ENCODE measurements at places on chromosomes 1 and 21. TPM values are rescaled to one million over a fixed set of nuclear protein-coding genes. Genes with fewer than 3 reads are reported as not detected.
A peak's percentile ranks its signal among the peaks of the same experiment; 100 is the strongest.

DNA sequence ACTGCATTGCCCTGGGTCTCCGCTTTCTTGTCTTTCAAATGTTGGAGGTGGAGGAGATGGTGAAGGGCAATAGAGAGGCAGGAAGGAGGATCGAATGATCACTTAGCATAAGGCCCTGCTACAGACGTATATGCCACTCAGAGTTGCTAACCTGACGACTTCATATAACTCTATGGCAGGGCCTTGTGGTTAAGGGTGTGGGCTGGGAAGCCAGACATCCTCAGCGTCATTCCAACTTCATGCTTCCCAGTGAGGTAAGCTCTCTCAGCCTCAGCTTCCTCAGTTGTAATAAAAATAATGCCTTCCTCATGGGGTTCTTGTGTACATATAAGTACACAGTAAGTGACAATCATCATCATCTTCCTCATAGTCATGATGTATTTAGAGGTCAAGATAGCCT is 54.6 kb downstream of the CASQ2 start:
- DNase-seq, result peak; percentile 9

DNA sequence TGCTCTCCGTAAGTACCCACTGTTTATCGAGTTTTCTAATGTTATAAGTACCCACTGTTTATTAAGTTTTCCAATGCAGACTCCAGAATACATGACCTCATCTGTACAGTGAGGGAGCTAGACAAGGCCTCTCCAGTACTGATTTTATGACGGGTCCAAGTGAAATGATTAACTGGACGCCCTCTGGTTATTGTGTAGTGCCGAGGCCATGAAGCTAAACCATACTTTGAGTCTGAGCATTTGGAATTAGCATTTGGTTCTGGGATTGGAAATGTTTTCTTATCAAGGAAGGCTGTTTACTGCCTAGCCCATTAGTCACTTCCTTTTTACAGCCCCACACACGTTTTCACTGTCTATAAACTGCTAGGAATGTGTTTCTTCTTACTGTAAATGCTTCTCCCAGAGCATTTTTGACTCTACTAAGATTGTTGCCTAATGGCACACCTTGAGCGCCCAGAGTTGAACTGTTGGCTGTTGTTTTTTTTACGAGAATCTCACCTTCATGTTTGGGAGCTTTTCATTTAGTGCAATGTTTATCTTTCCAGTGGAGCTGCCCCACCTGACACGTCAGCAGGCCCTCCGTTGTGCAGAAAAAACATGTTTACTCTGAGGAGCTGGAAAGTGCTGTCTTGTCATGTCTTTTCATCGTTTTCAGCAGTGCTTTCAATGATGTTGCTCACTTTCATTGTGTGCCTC is 26.9 kb downstream of the SPATA46 start:
- peak; percentile 95 for DNase-seq

GRCh38 chr21:21301013-21301412 is 302.8 kb downstream of the NCAM2 start:
- no peak for DNase-seq

GRCh38 chr1:162695687-162696086 is 63.4 kb downstream of the DDR2 start:
- DNase-seq, result no peak

DNA sequence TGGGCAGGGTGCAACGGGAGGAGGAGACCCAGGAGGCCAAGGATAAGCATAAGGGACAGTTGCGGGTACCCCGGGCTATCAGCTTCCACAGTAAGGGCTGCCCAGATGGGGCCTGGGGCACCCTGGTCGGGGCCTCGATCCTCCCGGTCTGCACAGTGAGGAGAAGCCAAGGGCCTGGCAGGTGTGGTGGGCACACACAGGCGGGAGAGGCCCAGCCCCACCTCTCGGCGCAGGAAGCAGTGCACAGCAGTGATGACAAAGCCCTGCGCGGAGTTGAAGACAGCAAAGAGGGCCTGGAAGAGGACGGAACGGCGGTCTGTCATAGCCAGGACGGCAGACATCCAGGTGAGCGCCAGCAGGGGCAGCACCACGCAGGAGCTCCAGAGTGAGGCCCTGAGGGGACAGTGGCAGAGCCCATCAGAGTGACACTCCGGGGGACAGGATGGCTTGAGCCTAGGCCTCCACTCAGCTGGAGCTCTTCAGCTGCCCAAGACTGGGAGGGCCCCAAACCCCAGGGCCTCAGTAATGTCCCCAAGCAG is 29.0 kb upstream of the COL16A1 start:
- no peak for DNase-seq

GRCh38 chr1:225823811-225824261 is 13.9 kb downstream of the EPHX1 start:
- no peak for DNase-seq

DNA sequence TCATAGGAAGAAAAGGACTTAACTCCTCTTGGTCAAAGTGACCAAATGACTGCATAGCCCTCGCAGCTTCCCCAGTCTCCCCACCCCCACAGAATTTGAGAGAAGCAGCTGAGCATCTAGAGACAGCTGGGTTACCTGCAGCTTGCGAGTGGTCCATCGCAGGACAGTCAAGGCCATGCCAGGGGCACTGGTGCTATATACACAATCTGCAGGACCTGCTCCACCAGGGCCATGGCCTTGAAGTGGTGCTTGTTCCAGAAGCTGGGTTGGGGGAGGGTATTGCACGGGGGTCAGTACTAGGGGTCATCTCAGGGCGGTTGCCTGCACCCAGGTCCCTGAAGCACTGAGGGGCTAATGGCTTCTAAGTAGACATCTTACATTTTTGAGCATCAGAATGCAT is 10.4 kb downstream of the MRTO4 start:
- DNase-seq, result no peak

DNA sequence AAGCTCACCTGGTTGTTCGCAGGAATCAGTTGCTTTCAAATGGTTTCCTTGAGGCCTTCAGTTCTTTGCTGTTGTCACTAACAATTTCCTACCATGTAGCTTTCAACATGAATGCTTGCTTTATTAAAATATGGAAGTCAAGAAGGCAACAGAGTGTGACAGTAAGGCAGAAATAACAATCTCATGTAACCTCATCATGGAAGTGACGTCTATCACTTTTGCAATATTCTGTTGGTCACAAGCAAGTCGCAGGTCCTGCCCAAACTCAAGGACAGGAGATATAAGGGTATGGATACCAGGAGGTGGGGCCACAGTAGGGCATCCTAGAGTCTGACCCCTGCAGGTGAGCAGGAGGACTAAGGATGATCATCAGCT is 296.8 kb upstream of the ZP4 start:
- no peak for DNase-seq

- DNase-seq, result no peak
Observed at GRCh38 chr1:30940541-30940940, 32.0 kb upstream of the SDC3 start.

DNA sequence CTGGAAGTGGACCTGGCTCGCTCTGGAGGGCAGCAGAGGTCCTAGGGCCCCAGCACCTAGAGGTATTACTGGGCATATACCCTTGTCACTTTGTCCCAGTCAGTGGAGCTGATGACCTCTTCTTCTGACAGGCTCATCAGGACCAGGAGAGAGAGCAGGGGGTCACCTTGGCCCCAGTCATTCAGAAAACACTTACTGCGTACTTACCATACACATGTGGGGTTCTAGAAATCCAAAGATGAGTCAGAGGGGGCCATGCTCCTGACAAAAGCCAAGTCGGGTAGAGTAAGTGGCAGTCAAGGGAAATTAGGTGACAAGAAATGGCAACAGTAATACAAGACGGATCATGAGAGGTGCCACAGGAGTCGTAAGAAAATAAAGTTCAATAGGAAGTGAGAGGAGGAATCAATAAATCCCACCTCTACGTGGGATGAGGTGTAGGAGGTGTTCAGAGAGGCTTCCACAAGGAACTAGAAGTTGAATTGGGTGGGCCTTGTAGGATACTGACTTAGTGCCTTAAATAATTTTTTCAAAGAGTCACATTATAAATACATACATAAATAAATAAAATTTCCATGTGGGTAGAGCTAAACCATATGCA is 6.8 kb downstream of the KCNC4 start:
- no peak for DNase-seq

- no peak for DNase-seq
Observed at GRCh38 chr1:118494998-118495397, 310.0 kb upstream of the SPAG17 start.

GRCh38 chr1:19429611-19430010 is 55.7 kb downstream of the CAPZB start:
- no peak for DNase-seq

- no peak for DNase-seq
Observed at GRCh38 chr1:201175820-201176500, 14.7 kb upstream of the IGFN1 start.

- DNase-seq, result no peak
Observed at GRCh38 chr1:110123224-110123623, 11.0 kb downstream of the UBL4B start.

DNA sequence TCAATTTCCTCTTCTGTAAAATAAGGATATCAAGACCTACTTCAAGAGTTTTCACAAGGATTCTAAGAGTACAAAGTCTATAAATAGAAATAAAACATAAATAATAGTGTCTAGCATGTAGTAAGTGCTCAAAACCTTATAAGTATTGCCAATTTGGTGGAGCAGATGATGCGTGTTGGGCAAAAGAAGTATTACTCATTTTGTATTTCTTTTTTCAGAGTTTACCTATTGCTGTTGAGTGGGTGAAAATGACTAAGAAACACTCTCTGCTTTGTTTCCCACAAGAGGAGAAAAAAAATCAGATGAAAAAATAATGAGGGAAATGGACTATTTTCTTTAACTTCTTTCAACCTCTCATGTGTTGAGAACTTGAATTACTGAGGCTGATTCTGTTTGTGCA is 103.3 kb upstream of the KCNK2 start:
- no peak for DNase-seq

DNA sequence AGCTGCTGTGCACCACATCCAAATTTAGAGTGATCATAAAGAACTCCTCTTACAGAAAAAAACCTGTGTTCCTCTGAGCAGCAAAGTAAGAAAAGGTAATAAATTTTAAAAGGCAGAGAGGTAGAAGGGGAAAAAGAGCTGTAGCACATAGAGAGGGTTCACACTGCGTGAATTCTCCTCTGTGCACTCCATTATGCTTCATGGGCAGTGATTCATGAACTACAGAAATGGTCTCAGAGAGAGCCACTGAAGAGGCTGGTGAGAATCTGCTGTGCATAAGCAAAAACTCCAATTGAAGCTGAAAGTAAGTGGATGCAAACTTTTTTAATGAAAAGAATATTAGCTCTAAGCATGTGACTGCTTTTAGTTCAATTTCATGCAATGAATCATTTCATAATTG is 65.0 kb downstream of the CRB1 start:
- no peak for DNase-seq

GRCh38 chr1:183051546-183051945 is 28.3 kb downstream of the LAMC1 start:
- no peak for DNase-seq

DNA sequence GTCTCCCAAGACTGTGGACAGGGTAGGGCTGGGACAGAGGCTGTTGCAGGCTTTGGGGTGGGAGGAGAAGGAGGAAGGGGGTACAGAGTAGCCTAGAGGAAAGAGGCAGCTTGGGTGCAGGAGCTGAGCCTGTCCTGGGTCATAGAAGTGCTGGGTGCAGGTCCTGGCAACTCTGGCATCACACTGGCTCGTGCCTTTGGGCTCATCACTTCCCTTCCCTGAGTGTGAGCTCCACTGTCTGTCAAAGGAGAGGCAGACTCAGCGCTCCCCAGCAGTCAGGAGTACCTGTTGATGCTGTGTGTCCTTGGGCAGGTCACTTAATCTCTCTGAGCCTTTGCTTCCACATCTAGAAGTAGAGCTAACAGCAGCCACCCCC is 157.1 kb downstream of the PTPRU start:
- DNase-seq, result no peak

GRCh38 chr1:162328512-162328911 is 48.1 kb downstream of the SPATA46 start:
- DNase-seq, result no peak

DNA sequence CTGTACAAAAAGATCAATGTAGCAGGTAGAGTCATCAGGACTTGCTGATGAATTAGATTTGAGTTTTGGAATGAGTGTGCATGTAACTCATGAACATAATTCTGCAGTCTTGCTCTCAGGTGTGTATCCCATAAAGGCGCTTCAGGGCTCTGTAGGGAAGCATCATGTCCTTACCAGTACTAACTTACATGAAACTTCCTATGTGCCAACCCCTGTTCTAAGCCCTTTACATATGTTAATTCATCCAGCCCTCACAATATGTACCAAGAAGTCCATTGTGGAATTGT is 2.1 kb upstream of the FCRLB start:
- DNase-seq, result no peak

DNA sequence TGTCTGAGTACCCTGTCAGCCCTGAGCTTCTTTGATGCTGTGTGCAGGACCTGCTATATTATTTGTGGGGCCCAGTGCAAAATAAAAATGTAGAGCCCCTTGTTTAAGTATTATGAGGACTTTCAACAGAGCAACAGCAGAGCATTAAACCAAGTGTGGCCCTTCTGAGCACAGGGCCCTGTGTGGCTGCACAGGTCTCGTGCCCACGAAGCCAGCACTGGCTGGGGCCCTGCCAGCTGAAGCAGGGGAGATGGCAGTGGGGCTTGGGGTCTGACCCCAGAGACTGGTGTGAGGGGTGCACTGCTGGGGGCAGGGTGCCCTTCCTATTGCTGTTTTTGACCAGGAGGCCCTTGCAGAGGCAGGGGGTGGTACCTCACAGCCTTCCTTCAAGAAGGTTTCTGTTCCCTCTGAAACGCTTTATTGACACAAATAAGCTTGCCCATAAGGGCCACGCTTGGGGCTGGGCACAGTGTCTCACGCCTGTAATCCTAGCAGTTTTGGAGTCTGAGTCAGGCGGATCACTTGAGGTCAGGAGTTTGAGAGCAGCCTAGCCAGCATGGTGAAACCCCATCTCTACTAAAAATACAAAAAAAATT is 2.2 kb upstream of the SEMA4A start:
- no peak for DNase-seq

GRCh38 chr1:164805399-164805798 is 246.4 kb downstream of the PBX1 start:
- DNase-seq, result no peak

- DNase-seq, result no peak
Observed at GRCh38 chr1:214312530-214313051, 31.6 kb downstream of the SMYD2 start.

- no peak for DNase-seq
Observed at GRCh38 chr1:54981466-54981865, 1.0 kb downstream of the TMEM61 start.

- no peak for DNase-seq
Observed at GRCh38 chr1:18203645-18204044, 96.0 kb downstream of the IGSF21 start.

STYXL2 gene
- not detected for total RNA-seq

SHE gene
- total RNA-seq, result not detected

TNFRSF25 gene
- total RNA-seq, result 18.2 TPM

ATP1A2 gene
- total RNA-seq, result 0.07 TPM

CDA gene
- total RNA-seq, result 3.1 TPM

AGT gene
- total RNA-seq, result 4.7 TPM

SDC3 gene
- total RNA-seq, result 49.0 TPM

FCER1A gene
- total RNA-seq, result not detected

C1orf74 gene
- total RNA-seq, result 12.7 TPM

OR2L8 gene
- not detected for total RNA-seq

FAM72A gene
- 2.7 TPM for total RNA-seq

TEKT2 gene
- total RNA-seq, result 0.48 TPM

DIRAS3 gene
- 0.38 TPM for total RNA-seq

SYPL2 gene
- 1.2 TPM for total RNA-seq

MTR gene
- 21.8 TPM for total RNA-seq

HMGB4 gene
- not detected for total RNA-seq

LCE1C gene
- total RNA-seq, result not detected

PRSS38 gene
- not detected for total RNA-seq

HAO2 gene
- total RNA-seq, result not detected

All from kidney epithelial cell (primary cell).